Mononuclear cell (primary cell): ENCODE measurements at places on chromosomes 1 and 21. TPM values are rescaled to one million over a fixed set of nuclear protein-coding genes. Genes with fewer than 3 reads are reported as not detected.

The MTMR11 gene
- total RNA-seq = 22.9 TPM

The TSPAN1 gene
- not detected for total RNA-seq

The LCE1F gene
- not detected for total RNA-seq

The KCNT2 gene
- total RNA-seq = 0.21 TPM

The KCNJ15 gene
- total RNA-seq = 0.42 TPM

The OLIG1 gene
- 2.6 TPM for total RNA-seq

The CFHR1 gene
- total RNA-seq = not detected

The CACHD1 gene
- total RNA-seq = 1.4 TPM

The DNAJC6 gene
- 8.5 TPM for total RNA-seq

The NGF gene
- not detected for total RNA-seq

The COL6A2 gene
- 12.6 TPM for total RNA-seq

The PCAT6 gene
- not detected for total RNA-seq

The TNFRSF8 gene
- 0.73 TPM for total RNA-seq

The HDGF gene
- 98.9 TPM for total RNA-seq

The MRPS6 gene
- total RNA-seq = 5.4 TPM

The PLEKHN1 gene
- total RNA-seq = 0.10 TPM

The MIXL1 gene
- not detected for total RNA-seq

The PIGR gene
- not detected for total RNA-seq

The SLC30A10 gene
- total RNA-seq = not detected

The CCDC185 gene
- total RNA-seq = not detected

The C1orf167 gene
- total RNA-seq = not detected

The TSNAX gene
- total RNA-seq = 27.3 TPM

The LIPI gene
- not detected for total RNA-seq

The TMPRSS2 gene
- not detected for total RNA-seq

The CD48 gene
- 996 TPM for total RNA-seq

The COL8A2 gene
- 1.9 TPM for total RNA-seq

The ARHGEF11 gene
- total RNA-seq = 18.3 TPM

The CR1 gene
- 29.1 TPM for total RNA-seq

The CASP9 gene
- 12.0 TPM for total RNA-seq

The ZNF648 gene
- total RNA-seq = not detected
